ENCODE measurements at places on chromosomes 4 and X. TPM values are rescaled to one million over a fixed set of nuclear protein-coding genes. Genes with fewer than 3 reads are reported as not detected.

Gene NSG1
- total RNA-seq: 2.1 TPM

Gene ITIH6
- not detected for total RNA-seq

Gene RBM46
- total RNA-seq: not detected

Gene LRIT3
- not detected for total RNA-seq

Gene SLC10A7
- 12.6 TPM for total RNA-seq

Gene PDCL2
- not detected for total RNA-seq

Gene MXD4
- 2.3 TPM for total RNA-seq

Gene PHOX2B
- total RNA-seq: not detected

Gene TXK
- 28.6 TPM for total RNA-seq

Gene ZNF711
- 0.79 TPM for total RNA-seq

Gene SLIT2
- not detected for total RNA-seq

Gene ENAM
- not detected for total RNA-seq

Gene AR
- total RNA-seq: not detected

Gene PABPC1L2B
- not detected for total RNA-seq

Gene ARL9
- 0.21 TPM for total RNA-seq

Gene SPATA4
- not detected for total RNA-seq

Gene PLS3
- 0.81 TPM for total RNA-seq

Gene WDR44
- total RNA-seq: 5.4 TPM

Gene OPRPN
- total RNA-seq: not detected

Gene FHDC1
- total RNA-seq: 0.07 TPM

Gene MAGEA12
- total RNA-seq: not detected

Gene ASB9
- total RNA-seq: 0.35 TPM

Gene PHEX
- 0.64 TPM for total RNA-seq

Gene ARHGEF6
- 56.1 TPM for total RNA-seq

Gene TMEM255A
- total RNA-seq: not detected

Gene TBX22
- total RNA-seq: not detected

Gene CT45A9
- not detected for total RNA-seq

Gene NAA11
- not detected for total RNA-seq

Gene GAGE12F
- not detected for total RNA-seq

Gene TECRL
- not detected for total RNA-seq

Gene PLP1
- total RNA-seq: not detected

Gene DCHS2
- total RNA-seq: not detected

Gene MAGEA11
- total RNA-seq: not detected

Gene APLN
- total RNA-seq: 0.15 TPM

Gene VEGFC
- total RNA-seq: not detected

Gene TRPC5OS
- total RNA-seq: not detected

Gene CORIN
- total RNA-seq: not detected

Gene SLC38A5
- 45.0 TPM for total RNA-seq

Gene FTHL17
- total RNA-seq: not detected

Gene CAPN6
- not detected for total RNA-seq

Gene CT45A2
- total RNA-seq: not detected

Gene ITM2A
- total RNA-seq: 116 TPM

Gene H2BW2
- not detected for total RNA-seq

Gene PLAC8
- total RNA-seq: 62.0 TPM

Gene TDO2
- not detected for total RNA-seq

Gene USP17L5
- total RNA-seq: not detected
